ENCODE measurements at places on chromosomes 6 and 20. TPM values are rescaled to one million over a fixed set of nuclear protein-coding genes. Genes with fewer than 3 reads are reported as not detected.

The FOXA2 gene
- polyA plus RNA-seq, result 0.06 TPM

DNA sequence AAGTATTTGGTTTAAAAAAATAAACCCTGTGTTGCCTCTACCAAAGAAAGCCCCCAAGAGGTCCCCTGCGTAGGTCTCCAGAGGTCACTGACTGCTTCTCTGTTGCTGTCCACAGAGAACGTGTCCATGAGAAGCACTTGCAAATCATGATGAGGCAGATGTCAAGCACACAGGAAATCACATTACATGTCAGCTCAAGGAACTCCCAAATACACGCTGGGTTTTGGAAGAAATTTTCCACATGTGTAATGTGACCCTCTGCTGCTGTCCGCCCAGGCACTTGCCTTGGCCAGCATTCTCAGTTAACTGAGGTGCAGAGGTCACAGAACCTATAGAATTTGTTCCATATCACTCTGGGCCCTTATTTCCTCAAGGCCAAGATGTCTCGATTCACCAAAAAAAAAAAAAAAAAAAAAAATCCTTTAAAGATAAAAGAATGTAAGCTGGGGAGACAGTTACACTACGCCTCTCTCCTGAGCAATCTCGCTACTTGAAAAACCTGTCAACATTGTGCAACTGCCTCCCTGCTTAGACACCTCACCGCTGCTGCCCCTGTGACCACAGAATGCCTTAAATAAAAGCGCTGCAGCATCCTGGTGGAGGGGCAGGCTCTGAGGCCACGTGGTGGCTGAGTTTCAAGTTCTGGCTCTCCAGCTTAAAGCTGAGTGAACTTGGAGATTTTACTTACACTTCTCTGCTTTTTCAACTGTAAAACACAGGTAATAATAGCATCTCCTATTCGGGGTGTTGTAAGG is 42.3 kb downstream of the SLC22A23 start:
- DNase-seq, result no peak

DNA sequence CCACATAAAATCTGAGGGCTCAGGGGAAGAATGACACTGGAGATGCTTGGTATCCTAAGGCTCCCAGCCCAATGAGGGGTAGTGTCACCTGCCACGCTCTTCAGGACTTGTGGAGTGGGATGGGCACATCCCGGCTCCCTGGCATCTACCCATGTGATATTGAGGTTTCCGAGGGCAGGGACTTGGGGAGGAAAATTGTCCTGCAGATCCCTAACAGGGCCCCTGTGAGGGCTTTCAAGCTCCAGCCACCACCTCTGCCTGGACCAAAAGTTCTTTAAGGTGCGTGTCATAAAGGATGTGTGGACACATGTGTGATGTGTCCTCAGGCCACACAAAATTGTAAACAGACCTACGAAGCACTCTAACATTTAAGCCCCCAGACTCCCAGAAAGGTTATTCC is 2.5 kb downstream of the SCML4 start:
- no peak for DNase-seq

GRCh38 chr6:36169023-36170007 is 27.2 kb upstream of the BRPF3 start:
- DNase-seq, result no peak

DNA sequence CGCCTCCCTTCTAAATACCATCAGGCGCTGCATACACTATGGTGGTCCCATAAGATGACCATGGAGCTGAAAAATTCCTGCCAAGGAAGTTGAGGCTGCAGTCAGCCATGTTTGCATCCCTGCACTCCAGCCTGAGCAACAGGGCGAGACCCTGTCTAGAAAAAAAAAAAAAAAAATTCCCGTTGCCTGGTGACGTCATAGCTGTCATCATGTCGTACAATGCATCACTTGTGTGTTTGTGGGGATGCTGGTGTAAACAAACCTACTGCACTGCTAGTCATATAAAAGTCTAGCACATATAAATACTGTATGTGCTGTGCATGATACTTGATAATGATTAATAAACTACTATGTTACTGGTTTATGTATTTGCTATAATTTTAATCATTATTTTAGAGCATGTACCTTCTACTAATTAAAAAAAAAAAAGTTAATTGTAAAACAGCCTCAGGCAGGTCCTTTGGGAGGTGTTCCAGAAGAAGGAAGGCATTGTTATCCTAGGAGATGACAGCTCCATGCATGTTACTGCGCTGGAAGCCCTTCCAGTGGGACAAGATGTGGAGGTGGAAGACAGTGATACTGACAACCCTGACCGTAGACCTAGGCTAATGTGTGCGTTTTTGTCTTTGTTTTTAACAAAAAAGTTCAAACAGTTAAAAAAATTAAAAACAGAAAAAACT is 132.6 kb downstream of the BANF2 start:
- no peak for DNase-seq

GRCh38 chr6:44110005-44110676 is 17.1 kb downstream of the MRPL14 start:
- DNase-seq, result no peak

The CGA gene
- 0.59 TPM for polyA plus RNA-seq

GRCh38 chr20:4053071-4053919 is 37.9 kb upstream of the RNF24 start:
- DNase-seq, result no peak

The PIM1 gene
- 21.0 TPM for polyA plus RNA-seq

DNA sequence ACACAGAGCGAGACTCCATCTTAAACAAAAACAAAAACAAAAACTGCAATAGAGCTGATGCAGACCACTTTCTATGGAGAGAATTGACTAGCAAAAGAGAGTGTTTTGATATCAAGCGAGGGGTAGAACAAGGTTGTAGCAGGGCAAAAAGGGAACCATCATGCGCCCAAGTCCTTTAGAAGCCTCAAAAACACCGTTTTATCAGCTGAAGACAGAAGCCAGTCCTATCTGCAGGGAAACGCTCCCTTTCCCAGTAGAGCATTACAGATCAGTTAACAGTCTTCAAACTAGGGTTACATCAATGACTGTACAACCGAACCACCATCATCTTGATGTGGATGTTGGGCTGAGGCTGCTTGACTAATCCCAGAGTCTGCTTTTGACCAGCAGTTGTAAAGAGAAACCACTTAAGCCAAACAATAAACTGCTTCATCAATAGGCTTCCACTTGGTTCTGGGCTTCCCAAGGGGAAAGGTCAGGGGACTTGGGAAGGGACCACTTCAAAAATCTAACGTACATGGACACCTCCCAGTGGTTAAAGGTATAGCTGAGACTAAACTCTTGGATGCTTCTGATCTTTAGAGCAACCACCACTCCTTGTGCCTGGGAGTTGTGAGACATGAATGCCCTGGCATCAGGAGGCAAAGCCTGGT is 59.6 kb upstream of the SPDEF start:
- no peak for DNase-seq

The DDO gene
- polyA plus RNA-seq, result 0.33 TPM

DNA sequence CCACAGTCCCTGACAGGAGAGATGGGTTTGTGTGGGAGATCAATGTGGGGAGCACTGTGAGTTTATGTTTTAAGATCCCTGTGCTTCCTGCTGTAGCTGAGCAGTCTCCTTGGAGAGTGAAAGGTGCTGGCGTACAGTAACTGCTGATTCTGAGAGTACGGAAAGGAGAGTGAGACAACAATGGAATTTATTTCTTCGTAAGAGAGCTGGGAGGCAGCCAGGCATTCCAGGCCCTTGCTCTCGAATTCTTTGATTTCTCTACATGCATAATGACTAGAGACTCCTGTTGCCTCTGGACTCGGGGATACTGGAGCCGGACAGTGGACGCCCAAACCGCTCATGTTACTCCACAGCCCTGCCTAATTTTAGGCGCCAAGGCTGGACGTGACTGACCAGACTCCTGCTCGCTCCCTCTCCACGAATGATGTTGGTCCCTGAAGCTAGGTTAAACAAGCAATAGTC is 131.0 kb upstream of the PHACTR1 start:
- no peak for DNase-seq

Data from right renal cortex interstitium (tissue), 3 donors.